ENCODE measurements at places on chromosomes 4 and X. TPM values are rescaled to one million over a fixed set of nuclear protein-coding genes. Genes with fewer than 3 reads are reported as not detected.

Gene TIMM8A
- 23.1 TPM for total RNA-seq

Gene RASSF6
- total RNA-seq, result not detected

Gene CCKAR
- not detected for total RNA-seq

Gene APLN
- total RNA-seq, result 0.26 TPM

DNA sequence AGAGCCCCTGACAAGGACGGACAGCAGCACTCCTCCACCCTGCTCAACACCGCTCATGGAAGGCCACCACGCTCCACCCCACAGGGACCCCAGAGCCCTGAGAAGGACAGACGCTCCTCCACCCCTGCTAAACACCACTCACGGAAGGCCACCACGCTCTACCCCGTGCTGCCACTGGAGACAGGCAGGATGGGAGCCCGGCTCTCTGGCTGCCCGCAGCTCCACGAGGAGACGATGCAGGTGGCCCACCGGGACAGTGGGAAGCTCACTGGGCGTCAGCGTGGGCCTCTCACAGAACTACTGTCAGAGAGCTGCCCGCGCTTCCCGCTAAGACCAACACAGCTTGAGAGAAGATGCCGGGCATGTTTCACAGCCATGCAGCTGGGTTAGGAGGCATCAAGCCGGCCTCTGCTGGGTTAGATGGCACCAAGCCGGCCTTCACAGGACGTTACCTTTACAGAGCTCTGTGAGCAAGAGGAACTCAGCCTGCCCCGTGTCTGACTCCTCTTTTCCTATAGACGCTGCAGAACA, 20.8 kb downstream of the GAK start:
- H3K36me3 ChIP-seq, result peaks cover 20% of the 10 kb centered on the region
- peaks cover 17% of the 10 kb centered on the region for H3K4me1 ChIP-seq
- H3K4me3 ChIP-seq, result no peak overlapping the region
- H3K27me3 ChIP-seq, result no peaks in the 10 kb centered on the region

- H3K36me3 ChIP-seq, result no peaks in the 10 kb centered on the region
- H3K4me3 ChIP-seq, result no peak overlapping the region
- no peaks in the 10 kb centered on the region for H3K4me1 ChIP-seq
- H3K27ac ChIP-seq, result no peak overlapping the region
These were observed 187.6 kb upstream of the GPC4 start for GRCh38 chrX:133602881-133603280.

DNA sequence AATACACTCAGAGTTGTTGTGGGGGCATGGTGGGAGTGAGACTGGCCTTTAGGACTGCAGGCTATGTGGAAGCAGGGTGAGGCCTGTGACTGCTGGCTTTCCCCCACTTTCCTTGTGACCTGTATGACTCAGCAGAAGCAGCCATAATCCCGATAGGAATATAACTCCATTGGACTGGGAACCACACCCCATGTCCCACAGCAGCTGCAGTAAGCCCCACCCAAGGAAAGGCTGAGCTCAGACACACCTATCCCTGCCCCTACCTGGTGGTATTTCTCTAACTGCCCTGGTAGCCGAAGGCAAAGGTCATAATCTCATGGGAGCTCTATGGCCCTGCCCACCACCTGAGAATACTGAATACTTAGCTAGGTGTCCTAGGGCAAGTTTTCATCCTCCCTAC, 169.3 kb downstream of the GC start:
- no peak overlapping the region for H3K4me3 ChIP-seq
- no peaks in the 10 kb centered on the region for H3K27me3 ChIP-seq
- no peak for DNase-seq
- no peak overlapping the region for H3K27ac ChIP-seq
- H3K36me3 ChIP-seq, result no peaks in the 10 kb centered on the region

Measured in activated CD4-positive, alpha-beta memory T cell treated with anti-CD3 and anti-CD28 coated beads for 36 hours (primary cell).